Lung (tissue), 17 donors: ENCODE measurements at places on chromosomes 12 and 14.

DNA sequence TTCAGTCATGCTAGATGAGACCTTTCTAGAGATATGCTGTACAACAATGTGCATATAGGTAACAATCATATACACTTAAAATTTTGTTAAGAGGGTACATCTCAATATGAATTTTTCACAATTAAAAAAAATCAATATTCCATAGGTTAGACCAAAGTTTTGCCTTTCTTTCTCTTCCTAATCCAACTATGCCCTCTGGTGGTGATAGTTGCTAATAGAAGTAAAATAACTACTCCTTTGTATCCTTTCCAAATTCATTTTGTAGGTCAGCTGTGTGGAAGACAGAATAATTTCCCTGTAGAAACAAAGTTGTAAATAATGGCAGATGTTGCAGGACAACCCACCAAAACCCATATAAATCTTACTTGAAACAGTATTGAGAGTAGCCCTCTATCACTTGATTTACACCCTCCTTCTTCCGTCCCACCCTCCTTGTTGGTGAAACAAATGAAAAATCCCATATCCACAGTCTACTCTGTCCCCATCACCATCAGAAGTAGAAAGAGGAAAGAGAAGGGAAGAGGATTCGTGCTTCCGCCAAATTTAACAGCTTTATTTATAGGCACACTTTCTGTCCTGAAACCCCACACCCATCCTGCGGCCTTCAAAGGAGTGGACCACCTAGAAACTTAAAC lies 34.2 kb upstream of the KICS2 start:
- peak; percentile 86 for DNase-seq

- DNase-seq: no peak
Measured at GRCh38 chr14:70881549-70882177, 25.6 kb upstream of the PCNX1 start.

DNA sequence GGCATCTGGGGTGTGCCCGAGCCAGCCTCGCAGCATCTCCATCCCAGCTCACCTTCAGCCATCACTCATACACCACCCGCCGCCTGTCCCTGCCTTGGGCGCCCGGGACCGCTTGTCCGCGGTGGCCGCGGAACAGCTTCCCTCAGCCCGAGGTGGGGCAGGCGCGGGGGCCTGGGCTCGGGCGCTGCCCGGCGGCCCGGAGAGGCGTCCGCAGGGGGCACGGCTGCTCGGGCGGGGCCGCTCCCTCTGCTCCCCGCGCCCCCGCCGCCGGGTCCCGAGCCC lies 430 bp downstream of the SLC41A2 start:
- no peak for DNase-seq

- no peak for DNase-seq
Measured at GRCh38 chr14:71621980-71622605, 310.1 kb upstream of the RGS6 start.

- DNase-seq: no peak
Measured at GRCh38 chr12:131221957-131222328, 268.2 kb downstream of the ADGRD1 start.

GRCh38 chr14:103336191-103336590 lies 2.2 kb downstream of the EIF5 start:
- DNase-seq: no peak

GRCh38 chr14:79701371-79701770 lies 509.9 kb downstream of the DIO2 start:
- no peak for DNase-seq

GRCh38 chr14:20969336-20969735 lies 14.0 kb downstream of the RNASE2 start:
- no peak for DNase-seq

GRCh38 chr12:41045509-41045908 lies 142.6 kb upstream of the PDZRN4 start:
- no peak for DNase-seq

DNA sequence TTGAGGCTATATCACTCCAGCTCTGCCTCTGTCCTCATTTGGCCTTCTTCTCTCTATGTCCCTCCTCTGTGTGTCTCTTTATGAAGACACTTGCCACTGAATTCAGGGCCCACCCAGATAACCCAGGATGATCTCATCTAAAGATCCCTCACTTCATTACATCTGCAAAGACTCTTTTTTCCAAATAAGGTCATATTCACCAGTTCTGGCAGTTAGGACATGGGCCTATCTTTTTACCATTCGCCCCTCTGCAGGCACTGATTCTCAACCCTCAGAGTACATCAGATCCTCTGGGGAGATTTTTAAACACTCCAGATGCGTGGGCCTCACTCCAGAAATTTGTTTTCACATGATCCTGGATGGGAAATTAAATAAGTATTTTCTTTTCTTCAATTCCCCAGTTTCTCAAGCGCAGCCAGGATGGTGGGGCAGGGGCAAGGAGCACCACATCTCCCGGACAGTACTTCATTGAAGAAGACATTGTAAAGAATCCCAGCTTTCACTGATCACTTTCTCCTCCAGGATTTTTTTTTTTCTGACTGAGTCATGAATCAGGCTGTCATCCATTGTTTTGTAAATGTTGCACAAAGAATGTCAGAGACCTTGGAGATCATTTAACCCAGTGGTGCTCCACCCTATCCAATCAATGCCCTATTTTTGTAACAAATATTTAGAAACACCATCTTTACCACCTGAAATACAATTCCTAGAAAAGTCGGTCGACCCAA lies 27.4 kb downstream of the CRACR2A start:
- no peak for DNase-seq

DNA sequence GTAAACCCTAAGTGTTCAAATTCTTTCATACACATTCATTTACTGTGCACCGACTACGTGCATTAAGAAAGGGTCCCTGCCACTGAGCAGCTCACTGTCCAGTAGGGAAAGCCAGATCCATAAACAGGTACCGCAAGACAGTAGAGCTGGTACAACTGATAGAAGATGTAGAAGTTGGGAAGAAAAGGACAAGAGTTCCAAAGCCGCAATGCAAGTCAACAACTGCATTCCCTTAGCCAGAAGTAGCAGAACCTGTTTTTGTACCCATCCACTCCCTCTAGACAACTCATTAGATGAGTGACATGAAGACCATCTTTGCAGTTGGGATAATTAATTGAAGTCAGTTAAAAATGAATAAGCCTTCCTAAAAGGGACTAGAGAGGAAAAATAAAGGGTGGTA lies 1.3 kb downstream of the SENP1 start:
- no peak for DNase-seq
